ENCODE measurements at places on chromosomes 3 and 15.

GRCh38 chr3:74624301-74624700 lies 9.8 kb upstream of the CNTN3 start:
- DNase-seq, result no peak

DNA sequence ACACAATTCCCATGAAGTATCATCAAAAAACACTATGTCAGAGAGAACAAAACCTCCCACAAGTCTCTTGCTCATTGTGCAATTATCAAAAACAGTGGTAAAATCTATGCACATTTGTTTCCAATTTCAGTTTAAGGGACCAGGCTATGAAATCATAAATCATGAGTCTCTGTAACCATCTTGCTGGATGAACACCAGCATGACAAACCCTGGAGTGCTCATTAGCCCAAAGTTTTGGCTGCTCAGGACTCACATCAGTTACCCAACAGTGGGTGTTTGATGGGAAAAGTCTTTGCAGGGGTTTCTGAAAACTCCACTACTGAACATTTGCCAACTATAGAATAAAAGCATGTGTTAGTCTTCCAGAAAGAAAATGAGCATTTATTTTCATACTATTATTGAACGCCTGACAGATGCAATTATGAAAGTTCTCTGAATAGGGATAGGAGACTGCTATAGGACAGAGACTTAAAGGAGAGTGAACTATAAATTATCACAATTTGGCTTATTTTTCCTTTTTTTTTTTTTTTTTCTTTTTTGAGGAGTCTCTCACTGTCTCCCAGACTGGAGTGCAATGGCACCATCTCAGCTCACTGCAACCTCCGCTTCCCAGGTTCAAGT lies 240.8 kb upstream of the KCNMB2 start:
- no peak for DNase-seq

- DNase-seq, result no peak
These were observed 98.3 kb upstream of the ABI3BP start for GRCh38 chr3:101091489-101091888.

DNA sequence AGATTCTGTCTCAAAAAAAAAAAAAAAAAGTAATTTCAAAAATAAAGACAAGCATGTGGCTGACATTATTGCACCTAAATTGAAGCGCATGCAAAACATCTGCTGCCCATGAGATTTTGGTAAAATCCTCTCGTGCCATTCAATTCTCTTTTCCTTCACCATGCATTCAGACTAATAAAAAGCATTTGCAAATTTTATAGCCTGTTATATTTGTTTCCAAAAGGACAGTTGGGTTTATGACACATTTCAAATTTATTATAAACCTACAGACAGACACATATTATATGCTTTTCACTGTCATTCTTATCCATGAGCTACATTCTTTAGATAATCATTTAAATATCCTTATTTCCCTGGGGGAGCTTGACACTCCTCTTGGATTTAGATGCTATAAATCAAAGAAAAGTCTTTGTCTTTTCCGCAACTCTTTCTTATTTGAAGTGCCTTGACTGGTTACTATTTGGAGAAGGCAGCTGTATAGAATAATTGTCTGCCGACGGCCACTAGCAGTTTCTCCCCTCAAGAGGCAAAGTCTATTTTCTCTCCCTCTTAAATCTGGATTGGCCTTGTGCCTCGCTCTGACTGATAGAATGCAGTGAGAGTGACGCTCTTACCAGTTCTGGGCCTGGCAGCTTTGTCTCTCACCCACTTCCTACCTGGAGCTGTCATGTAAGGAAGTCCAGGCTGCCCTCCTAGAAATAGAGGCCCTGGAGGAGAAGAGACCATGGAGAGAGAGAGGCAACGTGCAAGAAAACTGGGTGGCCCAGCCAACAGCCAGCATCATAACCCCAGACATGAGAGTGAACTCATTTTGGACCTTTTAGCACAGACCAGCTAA lies 6.8 kb upstream of the LRIG1 start:
- DNase-seq, result no peak

DNA sequence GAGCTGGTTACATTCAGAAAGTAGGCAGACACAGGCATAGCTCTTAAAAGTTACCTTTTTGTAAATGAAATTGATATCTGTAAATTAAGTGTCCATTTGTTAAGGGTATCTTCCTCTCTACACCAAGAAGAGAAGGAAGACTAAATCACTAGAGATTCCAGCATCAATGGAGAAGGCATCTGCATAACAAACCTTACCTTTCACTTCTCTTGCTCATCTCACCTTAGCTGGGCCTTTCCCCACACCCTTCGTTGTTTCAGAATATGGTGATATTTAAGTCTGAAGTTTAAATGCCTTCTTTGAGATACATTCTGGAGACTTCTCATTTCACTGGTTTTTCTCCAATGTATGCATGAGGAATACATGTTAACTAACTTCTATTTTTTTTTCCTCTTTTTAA lies 54.5 kb upstream of the TGFBR2 start:
- no peak for DNase-seq

DNA sequence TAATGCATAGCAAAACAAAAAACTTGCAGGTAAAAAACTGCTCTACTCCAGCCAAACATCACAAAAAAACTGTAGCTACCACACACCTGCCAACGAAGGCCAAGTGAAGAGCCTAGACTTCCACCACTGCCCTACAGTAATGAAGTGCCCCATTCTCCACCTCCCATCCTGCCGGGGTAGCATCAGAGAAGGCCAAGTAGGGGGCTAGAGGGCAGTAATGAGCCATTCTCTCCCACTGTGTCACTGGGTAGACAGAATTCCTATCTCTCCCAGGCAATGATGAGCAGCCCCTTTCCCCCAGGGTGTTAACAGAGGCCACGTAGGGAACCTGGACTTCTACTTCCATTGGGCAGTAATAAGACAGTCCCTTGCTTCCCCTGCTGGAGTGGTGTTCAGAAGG lies 9.5 kb downstream of the SEC22C start:
- DNase-seq, result no peak

- no peak for DNase-seq
These were observed 148.6 kb upstream of the STT3B start for GRCh38 chr3:31384117-31384516.

DNA sequence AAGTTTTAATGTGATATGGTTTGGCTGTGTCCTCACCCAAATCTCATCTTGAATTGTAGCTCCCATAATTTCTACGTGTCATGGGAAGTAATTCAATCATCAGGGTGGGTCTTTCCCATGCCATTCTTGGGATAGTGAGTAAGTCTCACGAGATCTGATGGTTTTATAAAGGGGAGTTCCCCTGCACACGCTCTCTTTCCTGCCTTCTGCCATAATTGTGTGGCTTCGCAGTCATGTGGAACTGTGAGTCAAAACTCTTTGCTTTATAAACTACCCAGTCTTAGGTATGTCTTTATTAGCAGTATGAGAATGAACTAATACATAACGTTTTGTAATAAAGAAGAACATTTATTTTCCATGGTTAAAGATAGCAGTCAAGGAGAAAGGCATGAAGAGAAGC lies 39.2 kb upstream of the GOLIM4 start:
- DNase-seq, result no peak

- no peak for DNase-seq
These were observed 47.1 kb downstream of the GOLIM4 start for GRCh38 chr3:168048414-168049330.

DNA sequence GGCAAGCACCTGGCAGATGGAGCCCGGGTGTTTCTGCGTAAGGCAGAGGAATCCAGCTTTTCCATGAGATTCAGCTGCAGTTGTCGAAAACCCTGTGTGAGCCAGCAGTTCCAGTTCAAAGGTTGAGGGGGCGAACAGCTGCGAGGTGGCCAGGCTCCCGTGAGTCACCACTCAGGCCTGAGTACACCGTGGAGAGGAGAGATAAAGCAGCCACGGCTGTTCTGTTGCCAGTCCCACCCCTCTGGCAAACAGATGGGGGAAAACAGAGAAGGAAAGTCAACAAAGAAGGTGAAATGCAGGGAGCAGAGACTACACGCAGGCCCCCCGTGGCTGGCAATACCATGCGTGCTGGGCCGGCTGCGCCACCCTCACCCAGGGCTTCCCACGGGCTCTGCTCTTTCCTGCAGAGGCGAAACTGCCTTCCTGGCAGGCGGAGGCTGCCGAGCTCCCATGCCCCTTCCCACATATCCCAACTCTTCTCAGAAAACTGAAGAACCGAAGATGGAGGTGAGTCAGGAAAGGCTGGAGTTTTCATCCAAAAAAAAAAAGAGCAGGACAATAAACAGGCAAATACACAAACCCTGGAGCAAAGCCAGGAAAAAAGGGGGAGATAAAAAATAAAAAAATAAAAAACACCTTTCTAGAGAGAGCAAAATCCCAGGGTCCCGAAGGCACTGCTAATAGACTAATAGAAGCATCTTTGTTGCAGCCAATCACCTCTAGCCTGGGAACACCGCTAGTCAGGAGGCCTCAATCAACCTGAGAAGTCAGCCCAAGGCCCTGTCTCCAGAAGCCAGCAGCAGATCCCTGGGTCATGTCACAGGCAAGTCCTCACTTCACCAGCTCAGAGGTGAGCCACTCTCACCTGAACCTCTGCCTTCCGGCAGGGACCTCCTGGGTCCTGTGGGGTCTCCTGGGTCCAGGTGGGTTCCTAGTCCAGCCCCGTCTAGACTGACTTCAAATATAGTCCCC lies 37.7 kb downstream of the FAM174B start:
- peak; percentile 86 for DNase-seq

GRCh38 chr15:86183596-86184491 lies 104.2 kb downstream of the AGBL1 start:
- no peak for DNase-seq
